GM13976 (cell line): ENCODE measurements at places on chromosomes 3 and 15.
A peak's percentile ranks its signal among the peaks of the same experiment; 100 is the strongest.

DNA sequence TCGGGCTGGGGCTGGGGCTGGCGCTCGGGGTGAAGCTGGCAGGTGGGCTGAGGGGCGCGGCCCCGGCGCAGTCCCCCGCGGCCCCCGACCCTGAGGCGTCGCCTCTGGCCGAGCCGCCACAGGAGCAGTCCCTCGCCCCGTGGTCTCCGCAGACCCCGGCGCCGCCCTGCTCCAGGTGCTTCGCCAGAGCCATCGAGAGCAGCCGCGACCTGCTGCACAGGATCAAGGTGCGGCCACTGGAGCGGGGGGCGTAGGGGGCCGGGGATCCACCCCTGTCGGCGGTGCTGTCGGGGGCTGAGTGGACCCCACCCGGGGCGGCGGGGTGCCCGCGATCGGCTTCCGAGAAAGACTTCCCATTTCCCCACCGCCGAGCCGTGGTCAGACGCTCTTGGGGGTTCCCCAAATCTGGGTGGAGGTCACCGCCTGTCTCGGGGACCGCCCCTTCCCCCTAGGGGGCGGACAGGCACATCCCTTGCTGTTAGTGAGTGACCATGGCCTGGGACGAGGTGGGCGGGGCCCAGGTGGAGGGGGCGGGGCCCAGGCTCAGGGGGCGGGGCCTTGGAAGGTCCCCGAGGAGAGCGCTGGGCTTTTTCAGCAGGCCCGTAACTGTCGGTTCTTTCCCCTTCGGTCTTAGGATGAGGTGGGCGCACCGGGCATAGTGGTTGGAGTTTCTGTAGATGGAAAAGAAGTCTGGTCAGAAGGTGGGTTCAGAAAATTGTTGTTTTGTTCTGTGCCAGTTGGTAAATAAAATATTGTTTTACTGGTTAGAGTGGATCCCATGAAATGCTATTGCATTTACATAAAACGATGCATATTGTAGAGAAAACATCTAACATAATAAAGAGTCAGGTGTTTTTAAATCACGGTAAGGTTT, 578 bp downstream of the LACTB start:
- peak; percentile 97 for DNase-seq

DNA sequence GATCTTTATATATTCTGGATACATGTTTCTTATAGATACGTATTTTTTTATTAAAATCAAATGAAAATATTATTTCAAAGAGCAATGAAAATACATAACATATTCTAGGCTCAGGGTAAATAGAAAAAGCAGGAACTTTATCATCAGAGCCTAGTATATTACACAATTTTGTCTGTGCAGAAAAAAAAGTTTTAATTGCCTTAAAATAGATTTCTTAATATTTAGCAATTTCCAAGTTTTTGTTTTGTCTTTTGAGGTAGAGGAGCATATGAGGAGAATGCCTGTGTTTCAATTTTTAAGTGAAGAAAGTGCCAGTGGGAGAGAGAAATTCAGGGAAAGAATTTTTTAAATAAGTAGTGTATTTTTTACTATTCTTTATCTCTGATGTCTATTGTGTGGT, 10.5 kb downstream of the CAPN7 start:
- no peak for DNase-seq

GRCh38 chr15:79724804-79725203, 172.0 kb downstream of the MTHFS start:
- no peak for DNase-seq

GRCh38 chr15:76151599-76151974, 91.8 kb downstream of the TMEM266 start:
- no peak for DNase-seq

DNA sequence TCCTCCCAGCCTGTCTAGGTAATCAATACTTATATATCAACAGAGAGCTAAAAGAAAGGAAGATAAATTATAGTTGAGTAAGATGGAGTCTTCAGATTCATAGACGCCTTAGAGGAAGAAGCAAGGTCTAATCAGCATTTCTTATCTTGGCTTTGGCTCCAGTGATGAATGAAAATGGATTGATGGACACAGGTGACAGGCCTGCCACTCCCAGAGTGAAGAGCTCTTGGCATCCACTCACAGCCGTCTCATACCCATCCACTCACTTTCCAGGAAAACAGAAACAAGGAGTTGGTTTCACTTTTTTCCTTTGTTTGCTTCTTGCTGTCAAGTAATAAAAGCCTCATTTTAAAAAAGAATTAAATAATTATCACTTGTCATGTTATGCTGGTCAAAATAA, 168.2 kb downstream of the MFSD1 start:
- DNase-seq: no peak

DNA sequence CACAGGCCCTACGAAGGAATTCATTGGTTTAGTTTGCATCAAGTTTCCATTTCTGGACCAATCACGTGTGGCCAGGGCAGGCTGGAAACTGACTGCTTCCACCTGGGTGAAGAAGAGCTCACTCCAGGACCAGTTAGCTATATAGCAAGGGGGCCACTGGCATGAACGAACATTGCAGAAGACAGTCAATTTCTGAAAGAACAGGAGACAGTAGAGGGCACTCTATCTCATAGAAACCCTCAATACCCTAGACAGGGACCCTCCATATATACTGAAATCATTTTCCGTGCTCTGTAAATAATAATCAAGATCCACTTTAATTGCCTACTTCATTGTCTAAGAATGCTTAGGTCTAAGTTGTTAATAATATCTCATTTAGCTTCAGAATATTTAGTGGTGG, 215.6 kb downstream of the CADPS start:
- no peak for DNase-seq

DNA sequence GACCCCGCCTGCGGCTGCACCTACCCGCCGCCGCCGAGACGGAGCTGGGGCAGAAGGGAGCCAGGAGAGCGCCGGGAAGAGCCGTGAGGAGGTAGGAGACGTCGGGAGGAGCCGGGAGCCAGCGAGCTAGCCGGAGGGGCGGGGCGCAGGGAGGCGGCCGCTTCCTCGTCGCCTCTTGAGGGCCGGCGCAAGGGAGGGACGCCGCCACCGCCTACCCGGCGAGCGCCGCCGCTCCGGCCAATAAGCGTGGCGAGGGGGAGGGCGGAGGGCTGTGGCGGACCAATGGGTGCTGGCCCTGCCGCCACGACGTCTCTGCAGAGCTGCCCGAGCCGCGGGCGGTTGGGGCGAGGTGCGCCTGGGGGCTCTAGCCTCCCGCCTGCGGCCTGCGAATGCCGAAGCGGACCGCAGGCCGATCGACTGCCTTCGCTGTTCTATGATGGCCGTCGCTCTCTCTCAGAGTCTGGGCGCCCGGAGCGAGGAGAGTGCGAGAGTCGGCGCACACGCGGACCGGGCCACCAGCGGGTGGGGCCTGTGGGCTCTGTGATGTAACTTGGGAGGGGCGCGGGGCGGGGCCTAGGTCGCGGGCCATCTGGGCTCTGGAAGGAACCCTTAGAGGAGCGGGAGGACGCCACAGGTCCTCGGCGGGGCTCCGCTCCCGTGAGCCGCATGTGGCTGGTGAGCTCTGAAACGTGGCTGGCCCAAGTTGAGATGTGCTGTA, 72.7 kb upstream of the MAP4 start:
- DNase-seq: peak; percentile 96

GRCh38 chr3:136950623-136951022, 7.2 kb upstream of the IL20RB start:
- DNase-seq: no peak

GRCh38 chr3:120280026-120280425, 5.0 kb downstream of the GPR156 start:
- no peak for DNase-seq

GRCh38 chr3:191333298-191333880, 3.1 kb upstream of the UTS2B start:
- DNase-seq: no peak

DNA sequence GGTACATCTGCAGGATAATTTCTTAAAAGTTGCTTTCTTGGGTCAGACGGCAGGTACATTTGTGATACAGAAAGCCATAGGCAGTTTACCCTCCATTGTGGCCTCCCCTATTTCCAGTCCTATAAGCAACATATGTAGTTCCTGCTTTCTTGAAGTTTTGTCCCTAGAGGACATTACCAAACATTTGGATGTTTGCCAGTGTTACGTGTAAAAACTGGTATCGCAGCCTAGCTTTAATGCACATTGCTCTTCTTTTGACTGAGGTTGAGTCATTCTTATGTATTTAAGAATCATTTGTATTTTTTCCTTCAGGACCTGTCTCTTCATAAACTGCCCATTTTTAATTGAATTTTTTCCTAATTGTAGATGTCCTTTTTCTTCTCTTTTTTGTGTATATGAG, 114.3 kb downstream of the DIPK2A start:
- no peak for DNase-seq

- no peak for DNase-seq
Observed at GRCh38 chr3:129597087-129597999, 9.1 kb downstream of the PLXND1 start.

DNA sequence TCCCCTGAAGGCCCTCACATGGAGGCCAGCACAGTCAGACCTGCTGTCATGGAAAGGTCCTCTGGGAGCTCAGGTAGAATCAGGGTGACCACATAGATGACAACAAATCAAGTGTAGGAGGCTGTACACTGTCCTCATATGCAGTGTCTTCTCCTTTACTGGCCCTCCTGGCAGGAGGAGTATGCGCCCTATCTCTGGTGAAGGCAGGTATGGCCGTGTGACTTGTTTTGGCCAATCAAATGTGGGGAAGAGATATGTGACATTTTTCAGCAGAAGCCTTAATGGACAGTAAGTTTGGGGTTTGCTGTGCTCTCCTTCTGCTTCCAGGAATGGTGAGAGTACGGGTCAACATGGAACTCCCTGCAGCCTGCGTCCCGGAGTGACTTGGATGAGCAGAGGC, 69.9 kb downstream of the RHCG start:
- DNase-seq: no peak

- DNase-seq: peak; percentile 12
Observed at GRCh38 chr15:99446565-99447496, 119.0 kb upstream of the MEF2A start.

- DNase-seq: peak; percentile 62
Observed at GRCh38 chr15:73996939-73997338, 2.4 kb downstream of the PML start.

- DNase-seq: peak; percentile 26
Observed at GRCh38 chr3:172101107-172101506, 61.7 kb downstream of the FNDC3B start.

- no peak for DNase-seq
Observed at GRCh38 chr3:161401389-161401788, 30.1 kb upstream of the SPTSSB start.

GRCh38 chr3:98991393-98991792, 89.9 kb upstream of the DCBLD2 start:
- no peak for DNase-seq

DNA sequence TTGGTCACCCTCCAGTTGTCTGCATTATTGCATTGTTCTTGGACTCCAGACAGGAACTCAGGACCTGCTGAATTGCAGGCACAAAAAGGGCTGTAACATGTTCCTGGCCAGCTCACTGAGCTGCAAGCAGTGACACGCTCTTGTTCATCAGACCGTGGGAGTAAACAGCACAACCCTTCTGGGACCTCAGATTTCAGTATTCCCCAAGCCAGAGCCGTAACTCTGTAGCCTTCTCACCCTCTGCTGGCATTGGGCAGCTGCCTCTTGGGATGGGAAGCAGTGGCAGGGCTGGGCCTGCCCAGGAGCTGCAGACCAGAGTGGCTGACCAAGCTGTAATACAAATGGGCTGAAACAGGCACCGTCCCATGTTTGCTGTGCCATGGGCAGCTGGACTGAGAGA, 607.1 kb upstream of the BCHE start:
- DNase-seq: no peak

DNA sequence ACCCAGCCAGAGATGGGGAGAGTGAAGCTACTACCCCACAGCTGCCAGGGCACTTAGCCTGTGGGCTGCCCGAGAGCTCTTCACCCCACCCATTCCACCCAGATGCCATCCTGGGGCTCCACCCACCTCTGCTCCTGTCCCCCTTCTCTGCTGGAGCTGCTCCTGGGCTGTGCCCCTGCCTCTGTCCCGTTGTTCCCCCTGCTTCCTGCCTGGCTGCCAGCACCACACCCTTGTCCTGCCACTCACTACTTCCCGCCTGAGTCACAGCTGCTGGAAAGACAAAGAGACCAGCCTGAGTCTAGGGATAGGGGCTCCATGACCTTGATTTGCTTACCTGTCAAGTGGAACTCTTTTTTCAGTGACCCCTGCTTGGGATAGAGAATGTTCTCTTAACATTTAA, 12.4 kb downstream of the GNAI2 start:
- no peak for DNase-seq

GRCh38 chr3:41200669-41201021, 1.3 kb downstream of the CTNNB1 start:
- no peak for DNase-seq

- DNase-seq: no peak
Observed at GRCh38 chr3:193236599-193236998, 4.4 kb upstream of the PLAAT1 start.

- DNase-seq: no peak
Observed at GRCh38 chr3:167067787-167068161, 312.3 kb downstream of the ZBBX start.

DNA sequence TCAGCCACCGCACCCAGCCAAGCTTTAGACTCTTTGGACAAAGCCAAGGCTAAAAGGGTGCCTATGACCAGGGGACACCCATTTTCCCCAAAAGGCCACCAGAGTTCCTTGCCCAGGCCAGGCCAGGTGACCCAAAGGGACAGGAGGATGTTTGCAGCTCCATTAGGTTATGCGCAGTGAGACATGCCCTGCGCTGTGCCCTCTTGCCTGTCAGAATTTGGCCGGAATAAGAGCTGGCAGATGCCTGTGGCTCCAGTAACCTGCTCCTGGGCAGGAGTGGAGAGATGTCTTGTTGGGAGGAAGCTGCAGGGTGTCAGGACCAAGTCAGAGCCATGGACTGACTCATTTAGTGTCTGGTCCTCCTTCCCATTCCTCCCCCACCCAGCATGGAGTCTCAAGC, 20.5 kb downstream of the DNASE1L3 start:
- no peak for DNase-seq

- no peak for DNase-seq
Observed at GRCh38 chr3:27696906-27697305, 25.2 kb downstream of the EOMES start.

GRCh38 chr3:180181387-180181786, 144.7 kb upstream of the PEX5L start:
- no peak for DNase-seq

DNA sequence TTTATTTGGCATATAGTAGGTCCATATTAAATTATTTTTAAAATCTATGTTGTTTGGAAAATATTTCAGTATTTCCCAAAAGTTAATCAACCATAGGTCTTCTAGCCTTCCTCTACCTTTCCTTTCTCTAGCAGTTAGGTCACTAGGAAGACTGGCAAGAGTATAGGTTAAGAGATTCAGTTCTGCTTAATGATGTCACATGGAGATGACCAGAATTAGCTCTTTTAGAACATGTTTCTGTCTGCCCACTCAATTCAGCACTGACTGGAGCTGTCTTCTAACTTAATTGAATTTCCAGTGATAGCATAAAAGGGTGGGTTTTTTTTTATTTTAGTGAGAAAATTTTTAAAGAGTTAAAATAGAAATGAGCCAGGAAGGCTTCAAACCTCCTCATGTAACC, 23.8 kb upstream of the ZBED2 start:
- no peak for DNase-seq

DNA sequence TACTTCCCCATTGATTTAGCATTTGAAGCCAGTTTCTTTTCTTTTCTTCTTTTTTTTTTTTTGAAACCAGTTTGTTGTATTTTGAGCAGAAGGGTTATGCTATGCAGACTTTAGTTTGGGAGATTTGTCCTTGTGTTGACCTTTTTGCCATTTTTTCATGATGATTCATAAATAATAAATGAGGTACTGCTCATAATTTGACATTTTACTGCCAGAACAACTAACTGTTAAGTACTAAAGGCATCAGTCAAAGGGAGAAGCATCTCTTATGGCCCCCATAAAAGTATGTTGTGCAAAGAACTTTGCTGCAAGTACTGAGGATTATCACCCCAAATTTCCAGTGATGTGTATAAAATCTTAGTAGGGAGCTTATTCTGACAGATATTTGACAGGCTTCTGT, 1.7 kb upstream of the GPR87 start:
- DNase-seq: no peak
